ENCODE measurements at places on chromosomes 1 and 21. TPM values are rescaled to one million over a fixed set of nuclear protein-coding genes. Genes with fewer than 3 reads are reported as not detected.

Gene ADAM30
- not detected for total RNA-seq

Gene SLAMF1
- not detected for total RNA-seq

Gene S100A1
- 0.74 TPM for total RNA-seq

Gene RCSD1
- 0.27 TPM for total RNA-seq

Gene THEM5
- total RNA-seq, result not detected

Gene RAB3B
- total RNA-seq, result 0.05 TPM

Gene PLD5
- 16.1 TPM for total RNA-seq

Gene PCSK9
- not detected for total RNA-seq

Gene ST6GALNAC3
- total RNA-seq, result 0.37 TPM

Gene TSSK3
- total RNA-seq, result 2.0 TPM

Gene SLC25A34
- 1.3 TPM for total RNA-seq

Gene IGSF9
- 0.44 TPM for total RNA-seq

Gene DNASE2B
- total RNA-seq, result not detected

Gene ASAP3
- total RNA-seq, result 11.1 TPM

Gene LCE1D
- not detected for total RNA-seq

Gene BACE2
- 21.3 TPM for total RNA-seq

Gene TTLL7
- 2.0 TPM for total RNA-seq

Gene AGMAT
- not detected for total RNA-seq

Gene OR6K3
- total RNA-seq, result not detected

Gene LRRC39
- total RNA-seq, result 0.65 TPM

Gene NTNG1
- total RNA-seq, result not detected

Gene FCGR1A
- total RNA-seq, result not detected

Gene AMY1C
- not detected for total RNA-seq

Gene OLIG1
- not detected for total RNA-seq

Gene HSD11B1
- total RNA-seq, result 0.39 TPM

Gene GPR3
- total RNA-seq, result 0.65 TPM

Gene PKP1
- 0.30 TPM for total RNA-seq

Gene FCRL1
- total RNA-seq, result not detected

Gene PALMD
- total RNA-seq, result 0.33 TPM

Gene HORMAD1
- not detected for total RNA-seq

Gene NMNAT2
- 4.7 TPM for total RNA-seq

Gene RNU1-4
- total RNA-seq, result 1,539 TPM

Data from MCF 10A (cell line).